Caco-2 (cell line): ENCODE measurements at places on chromosomes 12 and 14.

GRCh38 chr12:14768823-14769405 is 34.4 kb downstream of the WBP11 start:
- no peak for DNase-seq

- peak; percentile 65 for DNase-seq
These were observed 21.7 kb downstream of the TMBIM6 start for GRCh38 chr12:49763006-49763591.

GRCh38 chr14:76717508-76718290 is 43.6 kb upstream of the VASH1 start:
- DNase-seq, result no peak

- DNase-seq, result no peak
These were observed 54.5 kb downstream of the MIS18BP1 start for GRCh38 chr14:45198551-45198950.

DNA sequence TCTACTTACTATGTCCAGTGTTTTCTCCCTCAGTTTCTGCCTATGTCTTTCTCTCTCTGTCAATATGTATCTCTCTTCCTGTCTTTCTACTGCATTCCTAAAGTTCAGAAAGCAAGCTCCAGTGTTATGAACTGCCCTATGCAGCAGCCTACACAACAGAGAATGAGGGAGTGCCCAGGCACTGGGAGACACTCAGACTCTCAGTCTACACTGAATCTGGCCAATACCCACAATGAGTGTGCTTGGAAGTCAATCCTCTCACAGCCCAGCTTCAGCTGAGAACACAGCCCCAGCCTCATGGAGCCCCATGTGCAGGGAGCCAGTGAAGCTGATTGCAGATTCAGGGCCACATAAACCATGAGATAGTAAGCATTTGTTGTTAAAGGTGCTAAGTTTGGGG is 128.7 kb downstream of the ALG10 start:
- no peak for DNase-seq

DNA sequence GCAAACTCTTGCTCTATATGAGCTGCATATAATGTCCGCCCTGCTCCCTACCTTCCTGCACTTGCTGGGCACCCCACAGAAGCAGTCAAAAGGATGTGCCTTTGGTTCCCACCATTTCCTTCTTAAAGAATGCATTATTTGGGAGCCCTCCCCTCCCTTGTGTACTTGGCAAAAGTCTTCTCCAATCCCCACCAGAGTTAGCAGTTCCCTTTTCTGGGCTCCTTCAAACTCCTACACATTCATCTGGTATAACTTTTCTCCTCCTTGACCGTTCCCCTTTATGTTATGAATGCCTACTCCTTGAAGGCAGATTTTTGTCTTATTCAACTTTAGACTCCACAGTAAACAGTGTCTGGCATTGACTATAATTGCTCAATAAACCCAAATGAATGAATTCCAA is 27.8 kb downstream of the AREL1 start:
- DNase-seq, result no peak

GRCh38 chr12:85733221-85733840 is 102.9 kb downstream of the RASSF9 start:
- no peak for DNase-seq

- no peak for DNase-seq
These were observed 41.8 kb upstream of the P2RX7 start for GRCh38 chr12:121090586-121091514.

DNA sequence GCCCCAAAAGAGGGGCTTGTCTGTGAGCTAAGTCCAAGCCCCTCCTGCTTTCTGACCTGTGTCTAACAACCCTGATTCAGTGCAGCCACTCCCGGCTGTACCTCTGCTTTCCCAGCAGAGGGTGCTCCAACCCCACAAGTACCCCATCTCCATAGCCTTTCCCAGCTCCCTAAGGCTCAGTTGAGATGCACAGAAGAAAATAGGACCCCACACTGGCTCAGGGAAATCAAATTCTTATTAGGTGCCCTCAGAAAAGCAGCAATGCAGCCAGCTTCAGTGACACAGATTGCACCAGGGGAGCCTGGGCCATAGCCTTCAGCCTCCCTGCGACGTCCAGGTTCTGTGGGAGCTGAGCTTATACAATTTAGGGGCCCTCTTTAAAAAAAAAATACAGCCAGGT is 49.9 kb downstream of the LRRC74A start:
- peak; percentile 63 for DNase-seq

GRCh38 chr12:130192642-130193345 is 30.5 kb downstream of the FZD10 start:
- DNase-seq, result no peak

GRCh38 chr14:21476523-21476924 is 235 bp downstream of the RAB2B start:
- DNase-seq, result no peak

DNA sequence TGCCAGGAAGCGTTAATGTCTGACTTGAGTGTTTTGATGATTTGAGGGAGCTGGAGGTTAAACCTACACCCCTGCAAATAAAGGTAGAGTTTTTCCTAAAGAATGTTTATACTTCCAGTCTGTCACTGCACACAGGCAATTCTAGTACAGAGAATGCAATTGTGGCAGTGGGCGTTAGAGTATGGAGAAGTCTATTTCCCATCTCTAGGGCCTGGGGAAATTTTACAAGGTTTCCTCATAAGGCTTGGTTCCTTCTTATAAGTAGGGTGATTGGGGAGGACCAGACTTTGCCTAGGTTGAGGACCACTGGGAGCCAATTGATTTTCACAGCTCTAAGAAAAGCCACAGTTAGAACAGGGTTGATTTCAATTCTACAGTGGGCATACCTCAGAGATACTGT is 44.3 kb downstream of the IFNG start:
- DNase-seq, result no peak

GRCh38 chr12:12239127-12239526 is 27.7 kb downstream of the LRP6 start:
- DNase-seq, result no peak

GRCh38 chr14:67285876-67286452 is 44.7 kb downstream of the PALS1 start:
- no peak for DNase-seq

GRCh38 chr12:122788387-122788786 is 14.0 kb downstream of the CCDC62 start:
- DNase-seq, result no peak

DNA sequence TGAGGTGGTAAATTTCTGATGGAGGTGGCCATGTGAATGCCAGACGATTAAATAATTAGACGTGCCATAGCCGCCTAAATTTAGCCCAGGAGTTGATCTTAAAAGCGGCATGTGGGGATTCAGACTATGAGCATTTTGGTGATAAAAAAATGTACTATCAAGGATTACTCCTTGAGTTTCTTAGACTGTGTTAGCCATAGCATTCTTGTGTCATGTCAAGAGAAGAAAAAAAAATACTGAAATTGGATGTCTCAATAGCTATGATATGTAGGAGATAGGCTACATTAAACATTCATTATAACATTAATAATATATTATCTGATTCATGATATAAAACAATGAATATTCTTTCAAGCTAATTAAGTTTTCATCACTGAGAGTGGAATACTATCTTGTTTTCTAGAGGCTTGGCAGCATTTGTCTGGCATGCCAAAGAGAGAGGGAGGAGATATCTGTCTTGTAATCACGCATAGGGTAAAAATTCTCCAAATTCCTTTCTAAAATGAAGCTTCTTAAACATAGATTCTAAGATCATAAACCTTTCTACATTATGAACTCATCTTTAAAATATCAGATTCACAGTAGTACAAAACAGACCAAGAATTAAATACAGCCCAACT is 727.0 kb downstream of the C12orf50 start:
- no peak for DNase-seq

DNA sequence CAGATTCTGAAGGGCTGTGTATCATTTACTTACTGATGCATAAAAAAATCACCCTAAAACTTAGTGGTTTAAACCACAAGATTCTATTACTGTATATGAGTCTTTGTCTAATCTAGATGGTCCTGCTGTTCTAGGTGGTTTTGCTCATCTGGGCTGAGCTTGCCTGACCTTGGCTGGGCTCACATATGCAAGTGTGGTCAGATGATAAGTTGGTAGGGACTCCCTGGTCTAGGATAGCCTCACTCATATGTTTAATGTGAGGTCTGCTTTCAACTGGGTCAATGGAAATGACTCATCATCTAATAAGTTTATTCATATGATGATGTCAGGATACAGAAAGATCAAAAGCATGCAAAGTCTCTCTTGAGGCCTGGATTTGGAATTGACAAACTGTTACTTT is 887.8 kb downstream of the TRHDE start:
- DNase-seq, result no peak

DNA sequence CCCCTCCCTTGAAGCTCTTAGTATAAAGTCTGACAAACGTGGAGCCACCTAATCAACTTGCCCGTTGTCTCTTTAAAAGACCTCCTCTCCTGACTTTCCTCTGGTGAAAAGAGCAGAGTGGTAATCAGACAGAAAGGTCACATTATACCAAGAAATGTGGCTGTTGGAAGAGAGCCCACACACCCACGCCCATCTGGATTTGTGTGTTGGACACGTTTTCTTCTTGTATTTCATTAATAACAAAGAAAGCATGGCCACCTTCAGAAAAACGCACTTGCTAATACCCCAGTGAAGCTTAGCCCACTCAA is 41.3 kb downstream of the CCDC60 start:
- DNase-seq, result no peak

GRCh38 chr12:7433276-7433822 is 10.6 kb downstream of the CD163L1 start:
- DNase-seq, result no peak

- no peak for DNase-seq
These were observed 24.1 kb downstream of the BDKRB1 start for GRCh38 chr14:96280104-96280503.

GRCh38 chr12:131100031-131100674 is 146.4 kb downstream of the ADGRD1 start:
- peak; percentile 3 for DNase-seq

DNA sequence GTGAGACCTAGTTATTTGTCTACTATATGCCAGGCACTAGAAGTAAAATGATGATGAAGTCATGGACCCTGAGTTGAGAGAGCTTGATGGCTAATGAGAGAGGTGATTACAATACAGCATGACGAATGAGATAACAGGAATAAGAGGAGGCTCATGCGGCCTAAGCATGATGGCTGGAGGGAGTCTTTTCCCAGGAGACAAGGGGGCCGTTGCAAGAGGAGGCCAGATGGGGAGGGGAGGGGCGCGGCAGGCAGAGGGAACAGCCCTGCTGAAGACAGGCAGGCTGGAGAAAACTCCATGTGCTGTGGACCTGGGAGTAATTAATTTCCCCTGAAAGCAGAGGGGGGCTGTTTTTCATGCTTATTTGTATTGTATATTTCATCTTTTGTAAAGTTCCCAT is 144.7 kb upstream of the RFLNA start:
- no peak for DNase-seq

DNA sequence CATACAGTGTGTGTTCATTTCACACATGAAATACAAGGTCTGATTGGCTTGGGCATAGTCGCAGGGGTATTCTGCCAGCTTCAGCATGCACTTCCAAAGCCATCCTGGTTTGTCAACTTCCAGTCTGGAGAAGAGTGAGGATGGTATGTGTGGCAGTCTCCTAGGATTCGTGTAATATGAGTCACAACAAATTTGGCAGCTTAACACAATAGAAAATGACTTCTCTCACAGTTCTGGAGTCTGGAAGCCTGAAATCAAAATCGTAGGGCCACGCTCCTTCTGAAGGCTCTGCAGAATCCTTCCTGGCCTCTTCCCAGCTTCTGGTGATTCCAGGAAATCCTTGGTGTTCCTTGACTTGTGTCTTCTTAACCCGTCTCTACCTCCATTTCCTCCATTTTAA is 167.5 kb downstream of the PPM1H start:
- DNase-seq, result no peak
